ENCODE measurements at places on chromosomes 2 and 18. TPM values are rescaled to one million over a fixed set of nuclear protein-coding genes. Genes with fewer than 3 reads are reported as not detected.

DNA sequence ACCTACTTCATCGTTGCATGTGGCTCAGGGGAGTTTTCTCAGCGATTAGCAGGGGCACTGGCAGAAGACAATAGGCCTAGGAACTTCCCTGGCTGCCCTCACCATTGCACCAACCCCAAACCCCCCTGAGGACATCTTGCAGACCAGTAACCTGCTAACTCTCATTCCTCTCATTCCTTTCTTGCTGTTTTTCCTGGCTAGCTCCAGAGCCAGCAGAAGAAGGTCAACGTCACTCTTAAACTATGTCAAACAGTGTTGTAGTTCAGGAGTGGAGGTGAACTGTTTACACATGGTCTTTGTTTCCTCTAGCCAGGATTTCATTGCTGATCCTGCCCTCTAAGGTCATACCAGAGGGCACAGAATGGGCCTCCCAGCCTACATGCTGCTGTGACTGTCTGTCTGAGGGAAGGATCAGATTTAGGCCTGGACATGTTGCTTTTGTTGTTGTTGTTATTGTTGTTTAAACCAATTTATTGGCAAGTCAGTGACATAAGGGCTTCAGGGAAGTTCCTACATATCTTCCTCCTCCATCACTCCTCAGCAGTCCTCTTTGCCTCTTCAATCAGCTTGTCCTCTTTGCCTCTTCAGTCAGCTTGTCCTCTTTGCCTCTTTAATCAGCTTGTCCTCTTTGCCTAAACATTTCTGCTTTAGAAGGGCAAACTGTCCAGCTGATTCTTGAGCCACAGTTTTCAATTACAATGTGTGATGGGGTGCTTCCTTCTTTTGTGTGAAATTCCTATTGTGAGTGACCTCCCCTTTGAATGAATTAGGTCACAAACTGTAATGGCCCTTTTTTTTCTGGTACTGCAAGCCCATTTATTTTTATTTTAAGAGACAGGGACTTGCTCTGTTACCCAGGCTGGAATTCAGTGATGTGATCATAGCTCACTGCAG lies 471.9 kb upstream of the TNP1 start:
- peak; percentile 82 for DNase-seq

DNA sequence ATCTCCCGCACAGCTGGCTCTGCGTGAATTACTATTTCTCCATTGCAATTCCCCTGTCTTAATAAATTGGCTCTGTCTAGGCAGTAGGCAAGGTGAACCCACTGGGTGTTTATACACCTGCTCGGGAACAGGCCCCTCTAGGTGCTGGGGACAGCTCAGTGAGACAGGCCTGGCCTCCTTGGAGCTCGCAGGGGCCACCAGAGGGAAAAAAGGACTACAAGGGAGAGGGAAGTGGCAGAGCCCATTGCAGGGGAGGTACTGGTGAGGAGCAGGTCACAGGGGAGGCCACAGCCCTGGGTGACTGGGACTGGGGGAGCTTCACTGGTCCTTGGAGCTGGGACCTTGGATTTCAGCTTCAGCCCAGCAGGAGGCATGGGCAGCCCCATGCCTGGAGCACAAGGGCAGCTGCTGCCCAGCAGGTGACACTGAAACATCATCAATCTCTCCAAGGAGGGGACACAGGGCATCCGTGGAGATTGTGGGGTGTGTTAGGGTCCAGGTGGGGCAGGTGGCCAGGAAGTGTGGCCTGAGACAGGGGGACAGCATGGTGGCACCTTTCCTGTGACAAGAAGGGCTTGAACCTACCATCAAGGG lies 31.2 kb downstream of the NGEF start:
- no peak for DNase-seq

DNA sequence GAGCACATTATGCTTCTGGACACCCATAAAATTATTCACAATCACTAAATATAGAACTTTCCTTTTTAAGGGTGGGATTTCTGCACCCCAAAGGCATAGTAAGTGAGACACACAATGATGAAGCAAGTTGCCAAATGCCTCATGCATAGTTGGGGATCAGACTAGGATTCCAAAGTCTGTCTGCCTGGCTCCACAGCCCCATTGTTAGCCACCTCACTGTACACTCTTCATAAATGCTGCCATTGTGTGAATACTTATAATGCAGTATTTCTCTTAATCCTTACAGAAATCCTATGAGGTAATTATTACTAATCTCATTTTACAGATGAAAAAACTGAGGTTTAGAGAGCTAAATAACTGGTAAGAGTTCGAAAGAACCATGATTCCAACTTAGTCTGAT lies 738.6 kb downstream of the ERBB4 start:
- no peak for DNase-seq

- peak; percentile 10 for DNase-seq
These were observed 781.3 kb upstream of the ID2 start for GRCh38 chr2:7900593-7900992.

- no peak for DNase-seq
These were observed 231.3 kb downstream of the BCL2 start for GRCh38 chr18:63088262-63088661.

SERPINB13 gene
- not detected for total RNA-seq

GRCh38 chr2:30866974-30867373 lies 59.7 kb upstream of the CAPN13 start:
- no peak for DNase-seq

GRCh38 chr2:187250137-187250536 lies 197.9 kb downstream of the CALCRL start:
- DNase-seq = no peak

NHEJ1 gene
- 15.3 TPM for total RNA-seq

RAB27B gene
- 1.3 TPM for total RNA-seq

GRCh38 chr2:88659538-88659915 lies 31.9 kb upstream of the RPIA start:
- DNase-seq = peak; percentile 71

GRCh38 chr2:120720746-120721375 lies 14.8 kb upstream of the GLI2 start:
- DNase-seq = no peak

- DNase-seq = no peak
These were observed 24.4 kb upstream of the ACKR3 start for GRCh38 chr2:236545248-236545658.

DNA sequence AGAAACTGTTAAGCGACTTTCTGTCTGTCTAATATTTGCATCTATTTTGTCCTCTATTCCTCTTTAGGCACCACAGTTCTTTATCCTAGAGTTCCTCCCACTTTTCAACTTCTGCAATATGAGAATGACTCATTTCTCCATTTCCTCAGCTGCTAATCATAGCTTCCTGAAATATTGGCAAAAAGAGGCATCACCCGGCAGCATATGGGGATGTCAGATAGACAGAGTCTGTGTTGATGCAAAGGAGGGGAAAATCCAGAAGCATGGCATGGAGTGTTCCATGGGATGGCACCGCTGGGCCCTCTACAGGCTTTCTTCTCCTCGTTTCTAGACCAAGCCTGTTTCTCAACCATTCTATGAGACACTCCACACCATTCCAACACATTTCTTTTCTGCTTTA lies 93.4 kb downstream of the DOCK10 start:
- DNase-seq = peak; percentile 75
